ENCODE measurements at places on chromosomes 2 and 18. TPM values are rescaled to one million over a fixed set of nuclear protein-coding genes. Genes with fewer than 3 reads are reported as not detected.

The RAB27B gene
- 6.1 TPM for total RNA-seq

The EVX2 gene
- total RNA-seq = 0.98 TPM

The RFX8 gene
- 1.2 TPM for total RNA-seq

The SFT2D3 gene
- 3.7 TPM for total RNA-seq

The LDLRAD4 gene
- 24.3 TPM for total RNA-seq

Data from vagina (tissue), 2 donors.